ENCODE measurements at places on chromosomes 1 and 21.

DNA sequence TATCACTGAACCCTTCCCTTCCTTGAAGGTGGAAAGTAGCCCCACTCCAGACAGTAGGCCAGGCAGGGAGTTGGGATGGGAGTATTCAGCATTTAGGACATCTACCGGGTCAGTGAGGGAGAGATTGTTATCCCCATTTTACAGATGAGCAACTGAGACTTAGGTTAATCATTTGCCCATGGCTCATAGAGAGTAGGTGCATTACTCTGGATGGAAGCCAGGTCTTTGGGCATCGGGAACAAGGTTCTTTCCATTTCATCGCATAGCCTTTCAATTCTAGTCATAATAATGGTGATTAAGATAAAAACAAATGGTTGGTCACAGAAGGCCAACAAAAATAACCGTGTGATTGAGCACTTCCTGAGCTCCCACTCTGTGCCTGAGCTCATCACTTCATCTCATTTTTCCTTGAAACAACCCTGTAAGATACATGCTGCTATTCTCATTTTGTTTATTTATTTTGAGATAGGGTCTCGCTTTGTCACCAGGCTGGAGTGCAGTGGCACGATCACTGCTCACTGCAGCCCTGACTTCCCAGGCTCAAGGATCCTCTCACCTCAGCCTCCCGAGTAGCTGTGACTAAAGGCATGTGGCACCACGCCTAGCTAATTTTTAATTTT, 64.8 kb downstream of the NAV1 start:
- DNase-seq: no peak

DNA sequence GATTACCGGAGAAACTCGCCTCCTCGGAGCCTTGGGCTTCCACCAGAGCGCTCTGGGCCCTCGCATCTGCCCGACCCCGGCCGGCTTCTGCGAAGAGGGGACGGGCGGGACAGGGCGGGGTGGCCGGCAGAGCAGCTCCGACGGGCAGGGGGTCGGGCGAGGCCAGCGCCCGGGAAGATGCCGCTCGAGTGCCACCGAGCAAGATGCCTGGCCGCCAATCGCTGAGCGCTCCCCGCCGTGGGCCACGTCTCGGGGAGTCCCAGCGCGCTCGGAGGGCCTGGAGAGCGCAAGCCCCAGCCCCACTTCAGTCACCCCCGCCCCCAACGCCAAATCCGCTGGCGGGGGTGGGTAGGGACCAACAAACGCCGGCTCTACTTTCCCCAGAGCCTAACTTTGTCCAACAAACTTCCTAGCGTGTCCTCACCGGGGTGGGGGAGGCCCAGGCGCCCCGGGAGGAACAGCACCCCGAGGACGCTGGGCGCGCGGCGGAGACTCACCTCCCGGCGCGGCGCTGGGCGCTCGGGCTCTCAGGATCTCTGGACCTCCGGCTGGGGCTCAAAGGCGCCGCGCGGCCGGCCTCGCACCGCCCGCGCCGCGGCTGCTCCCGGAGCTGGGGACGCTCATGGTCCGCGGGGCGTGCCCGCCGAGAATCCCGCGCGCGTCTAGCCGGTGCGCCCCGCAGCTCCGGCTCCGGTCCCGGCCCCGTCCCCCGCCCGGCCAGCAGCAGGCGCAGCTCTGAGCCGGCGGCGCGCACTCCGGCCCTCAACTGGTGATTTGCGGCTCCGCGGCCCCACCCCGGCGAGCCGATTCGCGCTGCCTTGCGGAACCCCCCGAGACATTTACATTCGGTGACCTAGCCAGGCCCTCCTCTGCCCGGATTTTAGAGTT, at the start of gene BCAR3:
TSS of gene BCAR3 (minus strand) at position 737 of the 888 bp plus-strand sequence. CDS start 6,907 bp downstream, outside the sequence.
- no peak for DNase-seq

DNA sequence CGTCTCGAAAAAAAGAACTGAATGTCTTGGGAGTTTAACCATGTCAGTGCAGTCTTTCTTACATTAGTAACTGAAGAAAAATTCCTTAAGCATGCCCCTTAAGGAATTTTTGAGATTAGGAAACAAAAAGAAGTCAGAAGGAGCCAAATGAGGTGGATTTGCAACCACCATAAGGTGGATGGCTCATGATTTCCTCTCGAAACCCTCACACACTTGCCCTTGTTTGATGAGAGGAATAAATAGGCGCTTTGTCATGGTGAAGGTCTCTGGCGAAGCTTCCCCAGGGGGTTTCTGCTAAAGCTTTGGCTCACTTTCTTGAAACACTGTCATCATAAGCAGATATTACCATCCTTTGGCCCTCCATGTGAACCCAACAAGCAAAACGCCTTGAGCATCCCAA, 68.2 kb downstream of the POFUT2 start:
- DNase-seq: no peak

DNA sequence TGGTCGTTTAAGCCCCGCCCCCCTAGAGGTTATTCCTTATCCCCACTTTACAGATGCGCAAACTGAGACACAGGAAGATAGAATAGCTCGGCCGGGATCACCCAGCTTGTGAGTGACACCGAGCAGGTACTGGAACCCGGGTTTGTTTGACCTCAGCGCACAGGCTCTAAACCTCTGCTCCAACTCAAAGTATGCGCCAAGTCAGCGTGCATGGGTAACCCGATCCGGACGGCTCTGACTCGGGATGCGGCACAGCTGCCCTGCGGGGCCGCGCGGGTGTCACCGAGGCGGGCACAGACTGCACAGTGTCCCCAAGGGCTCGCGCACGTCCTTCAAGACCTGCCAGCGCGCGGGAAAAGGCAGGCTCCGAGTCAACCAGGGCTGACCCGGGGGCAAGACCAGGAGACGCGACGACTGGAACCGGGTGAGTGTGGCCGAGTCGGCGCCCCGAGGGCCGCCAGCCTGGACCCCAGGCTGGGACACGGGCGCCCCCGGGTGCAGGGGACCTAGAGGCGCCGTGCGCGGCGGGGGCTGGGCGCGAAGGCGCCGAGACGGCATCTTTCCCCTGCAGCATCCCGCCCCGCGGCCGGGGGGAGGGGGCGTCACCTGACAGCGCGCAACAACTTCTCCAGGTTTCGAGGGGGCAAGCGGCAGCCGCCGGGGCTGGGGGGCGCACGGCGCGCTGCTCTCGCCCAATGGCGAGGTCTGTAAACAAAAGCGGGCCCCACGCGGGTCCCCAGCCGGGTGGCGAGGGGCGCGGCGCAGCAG, 101.9 kb upstream of the SOD1 start:
- DNase-seq: peak; percentile 19

GRCh38 chr21:44485796-44486195, 30.5 kb downstream of the LRRC3 start:
- DNase-seq: no peak

DNA sequence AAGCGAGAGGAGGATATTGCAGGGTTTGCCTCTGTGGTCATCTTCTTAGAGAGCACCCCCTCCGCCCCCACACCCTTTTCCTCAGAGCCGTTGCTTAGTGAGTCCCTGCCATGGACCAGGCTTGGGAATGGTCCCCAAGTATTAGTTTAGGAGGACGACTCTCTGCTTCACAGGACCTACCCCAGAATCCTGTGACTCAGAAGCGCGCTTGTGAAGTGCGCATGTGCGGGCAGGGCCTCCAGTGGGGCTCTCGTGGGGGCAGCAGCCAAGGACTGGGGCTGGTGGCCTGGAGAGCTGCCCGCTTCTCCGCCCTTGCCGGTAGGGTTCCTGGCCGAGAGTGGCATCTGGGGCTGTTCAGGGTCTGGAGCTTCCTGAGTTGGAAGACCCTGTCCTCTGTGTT, 37.3 kb upstream of the HMGN1 start:
- no peak for DNase-seq

DNA sequence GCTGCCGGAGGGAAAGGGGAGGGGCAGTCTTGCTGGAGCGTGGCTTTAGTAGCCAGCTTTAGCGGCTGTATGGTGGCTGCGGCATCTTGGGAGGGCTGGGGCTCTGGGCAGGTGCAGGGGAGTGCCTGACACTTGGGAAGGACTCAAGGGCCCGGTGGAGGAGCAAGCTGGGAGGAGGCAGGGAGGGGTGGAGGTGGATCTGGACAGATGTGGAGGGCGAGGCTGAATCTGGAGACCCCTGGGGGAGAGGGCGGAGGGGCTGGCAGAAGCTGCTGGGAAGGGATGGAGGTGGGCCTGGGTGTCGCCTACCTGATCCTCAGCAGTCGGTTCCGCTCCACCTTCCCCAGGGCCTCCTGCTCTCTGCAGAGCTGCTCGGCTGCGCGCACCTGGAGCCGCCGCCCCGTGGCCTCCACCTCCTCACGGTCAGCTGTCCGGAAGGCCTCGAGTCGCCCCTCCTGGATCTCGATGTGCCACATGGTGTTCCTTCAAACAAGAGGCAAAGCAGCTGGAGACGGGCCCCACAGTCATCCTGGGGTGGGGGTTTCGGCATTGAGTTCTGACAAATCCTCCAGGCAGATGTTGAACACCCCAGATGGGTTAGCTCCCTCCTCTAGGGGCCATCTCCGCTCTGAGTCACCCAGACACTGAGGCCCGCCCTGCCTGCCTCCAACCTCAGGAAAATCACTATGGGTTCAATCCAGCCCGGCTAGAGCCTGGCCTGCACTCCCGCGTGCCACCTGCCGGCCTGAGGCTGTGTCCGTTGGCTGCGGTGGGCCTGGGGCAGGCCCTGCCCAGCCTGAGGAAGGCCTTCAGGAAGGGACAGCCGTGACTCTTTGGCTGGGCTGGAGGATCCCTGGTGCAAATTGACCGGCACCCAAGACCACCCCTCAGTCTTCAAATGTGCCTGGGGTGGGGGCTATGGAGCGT, 29.6 kb downstream of the CFAP74 start:
- no peak for DNase-seq

Data from stimulated activated CD4-positive, alpha-beta T cell treated with anti-CD3 and anti-CD28 coated beads, Interleukin-15, amount 100 ng/mL, for 48 hours (primary cell).